ENCODE measurements at places on chromosomes 1 and 21. TPM values are rescaled to one million over a fixed set of nuclear protein-coding genes. Genes with fewer than 3 reads are reported as not detected.
A peak's percentile ranks its signal among the peaks of the same experiment; 100 is the strongest.

DNA sequence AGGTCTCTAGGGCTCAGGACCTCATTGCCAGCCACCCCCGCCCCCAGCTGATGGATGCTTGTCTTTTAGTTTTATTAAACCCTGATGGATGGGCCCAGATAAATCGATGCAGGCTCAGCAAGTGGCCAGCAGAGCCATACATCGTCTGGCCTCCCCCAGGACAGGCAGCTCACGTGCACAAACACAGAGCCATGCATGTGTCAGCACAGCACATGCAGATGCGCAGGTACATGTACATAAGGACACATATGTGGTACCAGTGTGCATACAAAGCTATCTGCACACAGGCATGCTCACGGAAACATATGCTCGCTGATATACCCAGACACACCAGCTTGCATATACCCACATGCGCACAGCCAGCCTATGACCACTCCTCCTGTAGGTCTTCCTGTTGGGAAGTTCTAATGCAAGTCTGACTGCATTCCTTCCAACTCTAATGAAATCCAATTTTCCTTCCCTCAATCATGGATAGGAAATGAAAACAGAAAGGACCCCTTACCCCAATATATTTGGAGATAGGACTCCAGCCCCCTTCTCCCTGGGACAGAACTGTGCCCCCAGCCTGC, 897 bp downstream of the COL16A1 start:
- no peak for DNase-seq

GRCh38 chr21:15034126-15034853, 30.5 kb downstream of the NRIP1 start:
- DNase-seq: no peak

GRCh38 chr21:42747746-42748351, 94.4 kb downstream of the PDE9A start:
- DNase-seq: peak; percentile 20

DNA sequence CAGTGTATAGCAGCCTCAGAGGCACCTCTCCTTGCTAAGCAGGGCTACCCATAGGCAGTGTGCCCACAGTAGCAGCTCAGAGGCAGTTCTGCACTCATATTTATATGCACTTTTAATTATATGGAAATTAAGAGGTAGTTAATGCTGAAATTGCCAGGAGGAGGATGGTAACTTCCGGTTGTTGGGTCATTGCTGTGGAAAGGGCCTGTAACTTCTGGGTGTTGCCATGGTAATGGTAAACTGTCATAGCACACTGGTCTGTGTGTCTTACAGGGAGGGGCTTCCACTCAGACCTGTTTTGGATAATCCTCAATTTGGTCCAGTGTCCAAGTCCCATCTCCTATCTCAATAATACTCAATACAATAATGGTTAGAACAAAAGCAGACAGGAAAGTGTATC, 7.6 kb downstream of the CFH start:
- no peak for DNase-seq

GRCh38 chr1:167541610-167542009, 12.0 kb downstream of the CREG1 start:
- no peak for DNase-seq

GRCh38 chr1:66684353-66684752, 67.9 kb upstream of the DYNLT5 start:
- DNase-seq: no peak

DNA sequence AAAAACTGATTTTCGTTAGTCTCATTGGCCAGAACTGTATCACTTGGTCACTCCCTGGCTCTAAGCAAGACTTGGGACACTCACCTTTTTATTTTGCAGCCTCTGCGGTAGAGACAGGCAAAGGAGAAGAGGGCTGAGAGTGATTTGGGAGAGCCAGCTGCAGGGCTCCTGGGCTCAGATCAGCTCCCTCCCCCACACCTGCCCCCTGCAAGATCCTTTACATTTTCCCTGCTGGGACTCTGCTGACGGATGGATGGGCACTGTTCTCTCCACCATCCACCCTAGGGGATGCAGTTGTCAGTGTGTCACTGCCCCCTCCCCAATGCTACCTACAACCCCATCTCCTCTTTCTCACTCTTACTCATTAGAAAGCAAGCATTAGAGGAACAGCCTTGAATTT, 301.1 kb upstream of the KAZN start:
- no peak for DNase-seq

DNA sequence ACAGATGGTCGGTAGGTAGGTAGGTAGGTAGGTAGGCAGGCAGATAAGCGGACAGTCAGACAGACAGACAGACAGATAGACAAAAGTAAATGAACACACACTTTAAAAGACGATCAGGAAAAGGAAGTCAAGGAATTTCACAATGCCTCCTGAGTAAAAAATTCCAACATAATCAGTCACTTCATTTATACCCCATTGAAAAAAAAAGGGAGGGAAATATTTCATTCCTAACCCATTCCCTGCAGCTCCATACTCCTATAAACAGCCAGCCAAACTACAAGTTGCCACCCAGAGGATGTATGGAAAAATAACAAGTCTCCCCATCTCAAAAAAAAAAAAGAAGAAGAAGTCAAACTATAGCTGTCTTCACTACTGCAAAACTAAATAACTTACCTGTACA, 43.4 kb downstream of the ZZZ3 start:
- no peak for DNase-seq

The GSTM3 gene
- 52.3 TPM for total RNA-seq

DNA sequence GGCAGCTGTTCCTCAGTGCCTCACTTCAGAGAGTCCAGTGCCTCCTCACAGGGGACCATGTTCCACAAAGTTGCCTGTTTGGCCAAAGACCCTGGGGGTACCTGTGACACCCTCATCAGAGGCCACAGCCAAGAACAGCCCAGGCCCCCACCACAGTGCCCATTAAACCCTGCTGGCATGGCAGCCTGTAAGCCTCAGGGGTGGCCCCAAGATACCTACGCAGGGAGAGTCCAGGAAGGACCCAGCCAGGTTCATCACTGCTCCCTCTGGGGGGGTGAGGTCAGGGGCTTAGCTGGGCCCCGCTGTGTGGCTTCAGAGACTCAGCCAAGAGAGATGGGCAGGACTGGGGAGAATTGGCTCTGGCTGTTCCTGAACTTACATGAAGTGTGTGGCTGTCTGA, 19.1 kb upstream of the PRDM16 start:
- no peak for DNase-seq

DNA sequence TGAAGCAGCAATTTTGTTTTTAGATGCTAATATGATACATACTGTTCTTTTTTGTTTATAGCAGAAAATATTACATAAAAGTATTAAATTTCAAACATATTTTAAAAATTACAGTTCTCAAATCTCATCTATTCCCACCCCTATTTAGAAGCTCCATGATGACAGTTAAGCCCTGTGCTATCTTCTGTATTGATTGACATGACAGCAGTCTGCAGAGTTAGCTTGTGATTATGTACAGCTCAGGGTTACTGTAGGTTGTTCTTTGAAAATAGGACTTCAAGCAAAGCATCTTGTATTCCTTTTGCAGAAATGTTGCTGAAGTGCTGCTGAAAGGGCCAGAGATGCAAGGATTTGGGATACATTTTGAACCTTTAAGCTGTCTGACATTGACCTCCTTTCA, 8.2 kb downstream of the GPSM2 start:
- no peak for DNase-seq

DNA sequence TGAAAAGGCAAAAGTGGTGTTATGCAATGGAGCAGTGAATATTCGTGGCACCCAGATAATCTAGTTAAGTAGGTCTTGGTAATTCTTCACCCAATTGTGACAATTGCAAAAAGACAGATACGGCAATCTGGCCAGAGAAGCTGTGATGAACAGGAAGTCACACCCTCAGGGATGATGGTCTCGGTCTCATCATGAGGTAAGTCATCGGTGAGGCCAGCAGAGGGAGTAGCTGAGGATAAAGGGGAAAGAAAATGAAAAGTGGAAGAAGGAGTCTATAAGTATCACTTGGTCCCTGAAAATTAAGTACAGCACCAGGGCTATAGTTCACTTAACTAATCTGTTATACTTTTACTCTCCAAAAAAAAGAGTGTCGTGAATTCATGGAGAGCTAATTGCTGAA, 258.8 kb upstream of the NCAM2 start:
- DNase-seq: no peak

The TMEM82 gene
- total RNA-seq: not detected

The SHISAL2A gene
- not detected for total RNA-seq

DNA sequence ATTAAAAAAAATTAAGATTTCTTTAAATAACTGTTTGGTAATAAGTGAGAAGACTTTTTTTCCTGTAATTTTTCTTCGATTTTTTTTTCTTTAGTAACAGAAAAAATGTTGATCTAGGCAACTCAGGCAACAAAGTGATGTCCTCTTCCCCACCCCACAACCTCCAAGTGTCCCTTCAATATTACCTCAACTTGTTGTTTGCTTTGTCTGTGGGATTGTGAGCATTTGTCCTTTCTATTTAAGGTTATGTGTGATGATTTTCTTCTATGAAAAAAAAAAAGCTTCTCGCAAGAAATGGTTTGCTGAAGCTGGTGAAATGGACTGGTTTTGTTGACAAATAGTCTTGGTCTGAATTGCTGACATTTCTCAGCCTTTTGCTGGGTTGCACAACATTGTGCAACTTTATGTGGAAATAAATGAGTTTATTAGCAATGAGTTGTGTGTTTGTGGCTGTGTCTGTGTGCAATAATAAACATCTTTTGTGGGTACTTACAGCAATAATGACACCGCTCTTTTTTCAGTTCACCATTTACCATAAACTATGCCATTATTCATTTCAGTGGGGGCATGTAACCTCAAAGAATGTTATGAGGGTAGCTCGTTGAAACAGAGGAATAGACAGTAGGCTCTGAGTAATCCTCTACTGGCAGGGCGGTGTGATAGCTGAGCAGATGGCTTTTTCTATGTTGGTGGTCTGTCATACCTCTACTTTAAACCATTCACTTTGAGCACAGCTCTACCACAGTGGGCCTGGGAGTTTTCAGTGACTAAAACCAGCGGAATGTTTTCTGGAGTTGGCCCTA, 218.4 kb downstream of the HLX start:
- no peak for DNase-seq

- DNase-seq: peak; percentile 30
Observed at GRCh38 chr1:201298396-201299381, 15.4 kb downstream of the PKP1 start.

DNA sequence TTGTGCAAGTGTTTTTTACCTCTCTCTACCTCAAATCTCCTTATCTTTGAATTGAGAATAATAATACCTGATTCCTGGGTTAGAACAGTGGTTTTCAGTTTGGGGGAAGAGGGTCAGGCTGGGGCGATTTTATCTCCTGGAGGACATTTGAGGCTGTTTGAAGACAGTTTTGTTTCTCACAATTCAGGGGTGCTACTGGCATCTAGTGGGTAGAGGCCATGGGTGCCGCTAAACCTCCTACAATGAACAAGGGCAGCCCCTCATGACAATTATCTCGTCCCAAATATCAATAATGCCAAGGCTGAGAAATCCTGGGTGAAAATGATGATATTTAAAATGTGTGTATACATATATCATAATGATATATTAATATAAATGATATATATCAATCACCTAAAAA, 139.1 kb upstream of the USH2A start:
- DNase-seq: no peak

DNA sequence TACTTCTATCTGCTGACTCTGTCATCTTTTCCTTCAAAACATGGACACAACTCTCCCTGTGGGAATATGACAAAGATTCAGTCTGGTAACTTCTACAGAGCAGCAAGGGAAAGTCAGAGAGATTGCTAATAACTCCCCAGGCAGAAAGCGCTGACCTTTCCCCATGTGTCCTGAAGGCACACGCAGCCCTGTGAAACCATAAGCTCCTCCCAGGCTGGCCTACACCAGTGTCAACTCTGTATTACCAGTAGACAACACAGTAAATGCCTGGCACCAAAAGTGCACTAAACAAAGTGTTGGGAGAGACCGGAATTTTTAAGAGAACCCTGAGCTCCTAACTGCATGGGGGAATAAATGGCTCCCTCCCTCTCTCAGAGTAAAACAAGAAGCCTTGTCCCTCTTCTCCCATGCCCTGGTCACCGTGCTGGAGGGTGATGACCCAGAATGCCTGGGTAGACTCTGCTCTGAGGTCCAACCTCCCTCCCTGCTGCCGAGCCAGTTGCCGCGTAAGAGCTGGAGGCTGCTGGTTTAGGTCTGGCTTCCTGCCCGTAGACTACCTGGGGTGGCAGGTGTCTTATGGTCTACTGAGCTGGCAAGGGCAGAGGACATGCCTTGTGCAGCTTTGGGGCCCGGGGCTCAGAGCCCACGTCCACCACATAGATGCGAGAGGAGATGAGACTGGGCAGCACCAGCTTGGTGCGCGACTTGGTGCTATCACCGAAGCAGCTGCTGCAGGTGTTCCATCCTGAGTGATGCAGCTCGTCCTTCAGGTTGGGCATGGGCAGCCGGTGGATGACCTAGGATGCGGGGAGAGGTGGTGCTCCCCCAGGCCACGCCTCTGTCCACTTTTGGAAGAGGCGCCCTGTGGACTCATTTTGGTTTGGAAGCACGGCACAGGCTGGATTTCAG, 3.9 kb downstream of the SELENBP1 start:
- DNase-seq: no peak

The LCE3D gene
- total RNA-seq: not detected

The TNFSF4 gene
- total RNA-seq: 0.65 TPM

DNA sequence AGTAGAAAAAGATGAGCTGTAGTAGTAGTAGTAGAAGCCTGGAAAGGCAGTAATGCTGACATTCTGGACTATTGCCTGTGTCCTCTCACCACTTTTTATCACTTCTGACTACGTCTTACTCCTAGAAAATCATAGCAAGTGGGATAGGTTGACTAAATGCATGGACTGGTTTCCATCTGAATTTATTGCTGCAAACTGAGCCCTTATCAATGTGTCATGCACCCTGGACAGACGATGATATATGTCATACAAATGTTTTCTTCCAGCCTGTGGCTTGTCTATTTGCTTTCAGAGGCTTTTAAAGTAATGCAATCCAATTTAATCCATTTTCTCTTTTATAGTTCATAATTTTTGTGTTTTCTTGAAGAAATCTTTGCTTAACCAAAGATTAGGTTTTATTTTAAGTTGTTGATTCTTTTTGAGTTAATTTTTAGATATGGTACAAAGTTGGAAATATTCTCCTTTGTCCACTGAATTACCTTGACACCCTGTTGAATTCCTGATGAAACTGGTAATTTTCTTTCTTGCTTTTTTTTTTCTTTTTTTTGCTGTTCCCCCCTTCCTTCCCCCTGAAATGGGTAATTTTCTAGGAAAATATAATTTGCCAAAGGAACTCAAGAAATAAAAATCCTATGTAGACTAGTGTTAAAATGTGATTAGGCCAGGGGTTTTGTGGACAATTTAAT, 47.1 kb downstream of the PHACTR4 start:
- no peak for DNase-seq

The IQGAP3 gene
- total RNA-seq: 0.52 TPM

DNA sequence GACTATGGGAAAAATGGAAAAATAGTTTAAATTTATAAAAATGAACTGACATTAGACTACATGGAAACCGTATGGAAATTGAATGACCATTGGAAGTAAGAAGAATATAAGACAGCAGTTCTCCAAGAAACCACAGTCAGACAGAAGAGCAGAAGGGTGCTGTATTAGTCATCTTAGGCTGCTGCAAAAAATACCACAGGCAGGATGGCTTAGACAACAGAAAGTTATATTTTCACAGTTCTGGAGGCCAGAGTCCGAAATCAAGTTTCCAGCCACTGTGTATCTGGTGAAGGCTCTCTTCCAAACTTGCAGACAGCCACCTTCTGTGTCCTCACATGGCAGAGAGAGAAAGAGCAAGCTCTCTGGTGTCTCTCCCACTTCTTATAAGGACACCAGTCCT, 175.2 kb downstream of the DSCAM start:
- DNase-seq: no peak

The NSL1 gene
- total RNA-seq: 25.7 TPM

- no peak for DNase-seq
Observed at GRCh38 chr1:114702737-114703136, 7.4 kb upstream of the AMPD1 start.

GRCh38 chr1:35555601-35556477, 1.4 kb downstream of the KIAA0319L start:
- DNase-seq: no peak
